ENCODE measurements at places on chromosomes 1 and 21. TPM values are rescaled to one million over a fixed set of nuclear protein-coding genes. Genes with fewer than 3 reads are reported as not detected.

ITLN1 gene
- not detected for total RNA-seq

COL18A1 gene
- 2.2 TPM for total RNA-seq

WNT3A gene
- total RNA-seq: not detected

RBM11 gene
- 1.9 TPM for total RNA-seq

RXFP4 gene
- not detected for total RNA-seq

EVA1B gene
- total RNA-seq: 16.3 TPM

GIPC2 gene
- 0.24 TPM for total RNA-seq

RGS13 gene
- total RNA-seq: 0.24 TPM

GBP2 gene
- total RNA-seq: 155 TPM

FCRL5 gene
- not detected for total RNA-seq

CLIC6 gene
- total RNA-seq: 0.37 TPM

GRCh38 chr1:209808059-209808581 lies 2.2 kb upstream of the IRF6 start:
- DNase-seq: no peak

DNA sequence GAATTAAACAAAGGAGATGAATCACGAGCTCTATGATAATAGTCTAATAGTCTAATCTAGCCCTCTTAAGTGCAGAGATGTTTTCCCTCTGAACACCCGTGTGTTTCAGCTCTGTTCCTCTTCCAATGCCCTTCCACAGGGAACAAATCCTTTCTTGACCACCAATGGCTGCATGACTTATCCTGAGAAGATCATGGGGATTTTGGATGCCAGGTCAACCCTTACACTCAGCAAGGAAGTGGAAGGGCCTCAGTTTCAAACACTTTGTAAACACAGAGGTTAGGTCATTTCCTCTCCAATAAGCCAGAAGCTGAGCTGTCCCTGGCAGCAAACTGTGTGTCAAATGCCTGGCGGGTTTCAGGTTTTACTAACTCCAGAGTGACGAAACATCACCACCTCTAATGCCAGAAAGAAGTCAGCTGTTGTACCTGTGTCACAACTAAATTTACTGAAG lies 200.0 kb downstream of the GABPA start:
- DNase-seq: no peak

GRCh38 chr1:107835151-107835670 lies 129.8 kb downstream of the VAV3 start:
- no peak for DNase-seq

DNA sequence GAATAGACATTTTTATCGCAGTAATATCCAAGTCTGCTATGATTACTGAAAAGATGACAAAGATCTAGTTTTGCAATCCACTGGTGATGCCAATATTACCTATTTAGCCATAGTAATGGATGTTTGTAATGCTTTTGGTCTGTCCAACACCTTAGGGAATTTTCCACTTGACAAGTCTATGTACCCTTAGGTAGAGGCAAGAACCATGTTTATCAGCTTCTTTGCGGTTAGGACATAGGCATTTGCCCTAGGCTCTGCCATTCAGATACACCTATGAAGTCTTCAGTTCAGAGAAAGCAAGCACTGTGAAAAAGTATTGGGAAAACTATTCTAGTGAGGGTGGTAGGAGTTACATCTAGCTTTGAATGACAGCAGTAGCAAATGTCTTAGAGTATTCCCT lies 40.2 kb upstream of the SLC35D1 start:
- no peak for DNase-seq

- no peak for DNase-seq
These were observed 30.8 kb downstream of the MRPL37 start for GRCh38 chr1:54230507-54231339.

GRCh38 chr1:40183055-40183710 lies 22.0 kb downstream of the RLF start:
- peak; percentile 16 for DNase-seq

- DNase-seq: no peak
These were observed 48.0 kb downstream of the DISC1 start for GRCh38 chr1:231674575-231674974.

DNA sequence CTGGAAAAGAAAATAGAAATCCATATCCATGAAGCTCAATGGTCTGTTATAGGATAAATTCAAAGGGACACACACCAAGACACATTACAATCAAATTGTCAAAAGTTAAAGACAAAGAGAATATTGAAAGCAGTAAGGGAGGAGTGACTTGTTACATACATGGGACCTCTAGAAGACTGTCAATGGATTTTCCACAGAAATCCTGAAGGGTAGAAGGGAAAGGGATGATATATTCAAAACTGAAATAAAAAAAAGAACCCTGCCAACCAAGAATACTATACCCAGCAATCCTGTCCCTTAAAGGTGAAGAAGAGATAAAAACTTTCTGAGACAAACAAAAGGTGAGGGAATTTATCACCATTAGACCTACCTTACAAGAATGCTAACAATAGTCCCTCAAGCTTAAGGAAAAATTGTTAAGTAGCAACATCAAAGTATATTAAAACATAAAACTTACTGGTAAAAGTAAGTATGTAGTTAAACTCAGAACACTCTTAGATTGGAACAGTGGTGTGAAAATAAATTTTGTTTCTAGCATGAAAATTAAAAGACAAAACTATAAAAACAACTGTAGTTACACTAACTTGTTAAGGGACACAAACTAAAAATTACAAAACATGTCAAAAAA lies 103.2 kb upstream of the APP start:
- DNase-seq: no peak

- no peak for DNase-seq
These were observed 10.4 kb downstream of the FGR start for GRCh38 chr1:27624467-27625178.

DNA sequence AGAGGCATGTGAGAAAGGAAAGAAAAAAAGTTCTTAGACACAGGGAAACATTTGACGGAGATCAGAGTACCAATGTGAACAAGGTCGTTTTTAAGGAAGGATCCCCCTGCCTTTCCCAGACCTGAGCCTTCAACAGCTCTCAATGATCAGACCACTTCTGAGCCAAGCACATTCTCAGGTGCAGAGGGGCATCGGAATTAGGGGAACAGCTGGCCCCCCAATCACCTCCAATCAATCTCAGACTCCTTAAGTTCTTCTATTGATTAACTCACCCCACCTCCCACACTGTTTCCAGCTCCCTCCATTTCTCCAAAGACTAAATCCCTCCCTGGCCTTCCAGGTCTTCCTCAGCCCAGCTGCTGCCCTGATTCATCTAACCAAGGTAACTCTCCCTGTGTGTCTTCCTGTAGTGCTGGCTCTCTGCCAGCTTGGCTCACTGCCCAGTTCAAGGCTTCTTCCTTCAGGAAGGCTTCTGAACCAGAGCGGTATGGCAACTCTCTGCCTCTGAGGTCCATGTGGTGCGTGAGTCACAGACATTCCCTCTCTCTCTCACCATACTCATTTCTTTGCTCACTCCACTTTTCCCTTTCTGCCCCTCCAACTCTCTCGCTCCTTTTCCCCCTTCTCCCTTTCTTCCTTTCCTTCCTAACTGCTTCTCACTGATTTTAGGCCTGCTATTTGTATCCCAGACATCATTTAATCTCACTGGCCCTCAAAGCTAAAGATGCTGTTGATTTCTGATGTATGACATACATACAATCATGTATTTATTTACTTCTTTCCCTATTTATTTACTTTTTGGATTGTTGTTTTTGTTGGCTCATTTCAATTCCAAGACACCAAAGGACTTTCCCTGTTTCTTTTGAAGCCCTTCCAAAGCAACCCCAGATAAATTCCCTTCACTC lies 18.1 kb downstream of the CFAP45 start:
- peak; percentile 68 for DNase-seq

DNA sequence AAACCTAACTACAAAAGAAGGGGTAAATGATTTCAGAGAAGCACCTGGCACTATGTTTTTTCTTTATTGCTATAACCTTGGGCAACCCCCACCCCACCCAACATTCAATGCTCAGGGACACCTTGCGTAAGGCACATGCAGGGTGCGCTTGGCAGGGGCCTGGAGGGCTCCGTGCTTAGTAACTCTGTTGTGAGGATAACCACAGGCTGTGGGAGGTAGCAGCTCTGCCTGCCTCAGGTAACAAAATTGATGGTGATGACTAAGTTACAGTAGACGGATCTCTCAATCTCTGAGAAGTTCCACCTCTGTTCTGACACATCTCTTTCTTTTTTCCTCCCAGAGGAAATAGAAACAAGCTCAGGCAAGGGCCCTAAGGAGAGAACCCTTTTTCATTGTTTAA lies 8.7 kb upstream of the CCN1 start:
- DNase-seq: no peak

DNA sequence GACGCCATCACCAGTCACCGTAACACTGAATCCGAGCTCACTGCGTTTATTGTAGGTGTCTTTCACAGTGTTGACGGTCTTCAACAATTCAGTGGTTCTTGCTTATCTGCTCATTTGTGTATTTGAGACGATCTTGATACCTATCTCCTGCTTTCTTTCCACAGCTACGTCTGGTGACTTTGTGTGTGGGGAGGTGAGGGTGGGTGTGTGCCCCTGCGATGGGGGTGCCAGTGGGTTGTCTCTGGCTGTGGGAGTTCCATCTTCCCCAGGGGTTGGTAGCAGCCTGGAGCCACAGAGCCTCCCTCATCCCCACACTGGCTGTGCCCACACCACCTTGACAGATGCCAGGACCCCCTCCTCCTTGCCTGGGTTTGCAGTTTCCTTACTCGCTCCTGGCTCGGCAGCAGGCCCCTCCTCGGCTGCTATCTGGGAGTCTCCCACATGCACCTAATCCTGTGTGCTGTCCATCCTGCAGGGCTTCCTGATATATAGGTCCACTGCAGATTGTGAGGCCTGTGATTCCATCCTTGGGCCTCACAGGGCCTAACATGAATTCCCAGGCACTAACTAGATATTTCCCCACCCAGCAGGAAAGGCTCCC lies 6.3 kb upstream of the PARP1 start:
- DNase-seq: no peak

DNA sequence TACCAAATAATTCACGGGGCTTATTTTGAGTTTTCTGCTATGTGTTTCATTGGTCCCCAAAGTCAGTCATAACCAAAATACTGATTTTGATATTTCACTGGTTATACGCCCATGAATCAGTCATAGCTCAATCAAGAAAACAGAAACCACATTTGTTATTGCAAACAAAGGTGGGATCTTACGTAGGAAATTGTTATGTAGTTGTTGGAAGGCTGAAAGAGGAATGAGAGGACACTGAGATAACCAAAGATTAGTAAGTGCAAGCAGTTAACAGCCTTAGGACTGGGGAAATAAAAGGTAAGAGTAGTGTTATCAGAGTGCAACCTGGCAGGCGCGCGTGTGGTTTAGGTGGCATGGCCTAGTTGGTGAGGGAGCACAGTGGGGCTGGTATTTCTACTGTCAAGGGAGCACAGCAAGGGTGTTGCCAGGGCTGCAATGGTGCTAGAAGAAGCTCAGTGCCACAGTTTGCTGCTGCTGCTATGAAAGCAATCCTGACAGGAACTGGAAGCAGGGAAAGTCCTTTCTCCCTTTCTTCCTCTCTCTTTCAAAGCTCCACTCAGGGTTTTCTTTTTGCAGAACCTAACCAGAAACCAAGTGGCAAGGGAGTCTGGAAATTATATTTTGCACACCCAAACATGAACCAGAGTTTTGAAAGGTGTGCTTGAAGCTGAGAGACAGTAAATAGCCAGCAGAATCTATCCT lies 33.7 kb downstream of the RTCA start:
- no peak for DNase-seq

GRCh38 chr1:76408303-76408702 lies 333.8 kb downstream of the ST6GALNAC3 start:
- no peak for DNase-seq

GRCh38 chr21:39720126-39720778 lies 24.7 kb upstream of the IGSF5 start:
- DNase-seq: no peak

DNA sequence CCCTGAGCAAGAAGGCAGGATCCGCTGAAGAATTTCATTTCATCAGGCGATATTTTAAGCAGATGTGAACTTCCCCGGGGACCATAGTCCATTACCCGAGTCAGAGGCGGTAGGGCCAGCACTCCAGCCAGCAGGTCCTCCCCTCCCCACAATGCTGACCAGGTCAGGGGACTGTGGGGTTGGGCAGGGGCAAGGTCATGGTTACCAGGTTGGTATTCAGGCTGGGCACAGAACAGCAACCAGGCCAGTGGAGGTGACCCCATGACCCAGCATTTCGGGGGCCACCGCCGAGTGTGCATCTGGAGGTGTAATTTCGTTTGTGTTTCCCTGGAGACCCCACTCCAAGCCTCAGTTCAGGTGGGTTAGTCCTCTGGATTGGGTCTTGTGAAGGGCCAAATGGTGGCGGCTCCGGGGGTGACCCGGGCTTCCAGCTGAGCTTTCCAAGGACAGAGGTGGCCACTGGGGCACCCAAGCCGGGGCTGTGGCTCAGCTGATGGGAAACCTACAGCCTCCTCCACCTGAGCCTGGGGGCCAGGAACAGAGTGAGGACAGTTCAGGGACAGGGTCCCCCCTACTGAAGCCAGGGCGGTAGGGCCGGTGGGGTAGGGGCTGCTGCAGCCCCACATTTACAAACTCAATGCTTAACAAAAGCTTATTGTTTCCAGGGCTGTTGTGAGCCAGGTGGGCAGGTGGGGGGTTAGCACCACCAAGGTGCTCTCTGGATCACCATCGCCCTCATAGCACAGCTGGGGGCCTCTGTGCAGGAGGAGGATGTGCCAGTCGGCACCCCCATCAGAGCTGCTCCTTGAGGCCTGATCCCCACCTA lies 2.8 kb downstream of the PRDM16 start:
- DNase-seq: no peak
